A673 (cell line): ENCODE measurements at places on chromosomes 11 and 22.
A peak's percentile ranks its signal among the peaks of the same experiment; 100 is the strongest.

DNA sequence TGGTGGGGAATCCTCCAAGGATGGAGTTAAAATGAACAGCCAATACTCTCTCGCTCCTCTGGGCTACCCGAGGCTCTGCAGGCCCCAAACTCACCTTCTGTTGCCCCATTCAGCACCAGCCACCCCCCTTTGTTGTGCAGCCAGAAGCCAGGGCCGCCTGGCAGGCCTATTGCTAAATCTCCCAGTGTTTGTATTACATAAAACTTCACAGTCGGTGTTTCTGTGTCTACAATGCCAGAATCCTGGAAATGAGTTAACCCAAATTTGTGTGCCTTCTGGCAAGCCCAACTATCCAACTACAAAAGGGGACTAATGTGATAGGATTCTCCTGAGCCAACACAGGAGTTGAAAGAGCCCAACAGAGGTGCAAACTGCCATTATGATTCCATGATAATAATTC is 9.3 kb downstream of the KCNJ5 start:
- DNase-seq, result no peak

DNA sequence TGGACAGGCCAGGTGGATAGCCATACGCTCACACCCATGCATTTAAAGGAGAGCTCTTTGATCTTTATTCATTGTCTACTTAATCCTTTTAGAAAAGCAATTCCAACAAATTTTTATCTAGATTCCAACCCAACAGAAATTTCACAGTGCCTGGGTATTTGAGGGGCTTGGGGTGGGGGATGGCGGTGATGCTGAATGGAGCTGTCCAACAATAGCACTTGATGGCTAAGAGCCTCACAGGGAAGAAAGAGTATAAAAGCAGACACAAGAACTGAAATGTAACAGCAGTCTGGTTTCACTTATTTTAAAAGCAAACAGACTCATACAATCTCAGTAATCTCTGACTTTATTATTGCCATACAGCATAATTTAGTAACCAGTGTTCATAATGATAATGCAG is 101.8 kb upstream of the SORL1-AS1 start:
- no peak for DNase-seq

DNA sequence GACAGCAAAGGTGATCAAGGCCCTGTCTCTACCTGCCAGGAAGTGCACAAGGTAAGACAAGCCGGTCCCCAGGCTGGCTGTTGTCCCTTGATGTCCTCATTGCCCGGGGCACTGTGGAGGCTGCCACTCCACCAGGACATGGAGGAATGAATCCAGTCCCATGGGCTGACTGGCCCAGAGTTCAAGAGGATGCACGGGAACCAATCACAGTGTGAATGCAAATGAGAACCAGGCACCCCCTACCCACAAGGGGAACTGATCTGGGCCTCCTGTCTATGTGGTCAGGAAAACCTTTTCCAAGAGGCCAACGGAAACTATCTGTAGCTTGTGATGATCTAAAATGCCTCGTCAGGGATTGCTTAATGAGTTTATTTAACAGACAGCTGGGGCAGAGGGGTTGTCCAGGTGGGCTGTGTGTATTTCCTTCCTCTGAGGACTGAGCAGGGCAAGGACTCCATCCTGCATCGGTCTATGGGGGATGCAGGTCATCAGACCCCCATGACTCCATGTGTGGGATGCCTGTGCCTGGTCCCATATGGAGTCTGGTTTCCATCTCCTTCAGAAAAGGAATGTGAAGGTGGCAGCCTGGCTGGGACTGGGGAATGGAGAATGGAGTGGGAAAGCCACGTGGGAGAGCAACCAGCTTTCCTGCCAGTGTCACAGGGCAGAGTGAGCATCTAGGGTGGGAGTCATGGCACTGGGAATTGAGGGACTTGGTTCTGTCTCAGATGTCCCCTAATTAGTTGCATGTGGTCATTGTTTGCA is 60.5 kb downstream of the CD82 start:
- no peak for DNase-seq

- DNase-seq, result no peak
Measured at GRCh38 chr22:40329466-40329865, 16.8 kb upstream of the ADSL start.

- no peak for DNase-seq
Measured at GRCh38 chr11:60158636-60159035, 24.2 kb downstream of the MS4A6A start.

DNA sequence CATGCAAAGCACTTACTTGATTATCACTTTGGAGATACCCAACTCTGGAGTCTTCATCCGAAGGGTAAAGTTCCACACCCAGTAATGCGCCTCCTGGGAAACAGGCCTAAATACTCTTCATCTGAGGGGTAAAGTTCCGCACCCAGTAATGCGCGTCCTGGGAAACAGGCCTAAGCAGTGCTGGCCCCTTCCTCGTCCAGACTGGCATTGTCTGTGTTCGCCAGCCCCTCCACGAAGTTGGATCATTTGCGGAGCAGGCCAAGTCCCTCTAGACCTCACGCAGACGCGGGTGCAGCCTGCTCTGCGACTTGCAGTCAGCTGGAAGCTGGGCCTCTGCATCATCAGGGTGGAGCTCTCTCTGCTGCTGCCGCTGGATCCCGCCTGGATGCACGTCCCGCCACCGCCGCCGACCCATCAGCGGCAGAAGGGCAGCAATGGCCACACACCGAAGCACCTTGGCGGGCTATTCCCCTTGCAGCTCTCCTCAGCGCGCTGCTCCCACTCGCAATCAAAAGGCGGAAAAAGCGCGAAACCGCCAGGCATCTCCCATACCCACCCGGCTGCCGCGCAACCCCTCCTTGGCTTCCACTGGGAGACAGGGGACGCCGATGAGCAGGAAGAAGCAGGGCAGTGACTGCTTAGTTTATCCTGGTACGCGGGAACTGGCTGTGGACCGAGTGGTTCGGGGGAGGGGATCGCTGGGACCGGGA is 34.1 kb upstream of the GLYATL1 start:
- peak; percentile 49 for DNase-seq

- DNase-seq, result no peak
Measured at GRCh38 chr11:83004746-83005556, 66.7 kb downstream of the RAB30 start.
